PC-3 (cell line): ENCODE measurements at places on chromosomes 5 and 9. TPM values are rescaled to one million over a fixed set of nuclear protein-coding genes. Genes with fewer than 3 reads are reported as not detected.

The CD72 gene
- total RNA-seq, result 0.15 TPM in 1 of 2 replicates, not detected in the other

The PCDHAC2 gene
- 4.2 and 8.2 TPM in 2 replicates for total RNA-seq

The PCDHGB2 gene
- total RNA-seq, result 1.4 and 2.2 TPM in 2 replicates

The SLC4A9 gene
- total RNA-seq, result 0.29 TPM in 1 of 2 replicates, not detected in the other

The C5orf46 gene
- total RNA-seq, result 59.9 and 78.7 TPM in 2 replicates

The PTGDS gene
- total RNA-seq, result not detected in 2 replicates

The SV2C gene
- total RNA-seq, result not detected in 2 replicates

The PCDHGC5 gene
- total RNA-seq, result 0.40 and 0.46 TPM in 2 replicates

The SCGB3A1 gene
- not detected in 2 replicates for total RNA-seq

The GRM6 gene
- not detected in 2 replicates for total RNA-seq

DNA sequence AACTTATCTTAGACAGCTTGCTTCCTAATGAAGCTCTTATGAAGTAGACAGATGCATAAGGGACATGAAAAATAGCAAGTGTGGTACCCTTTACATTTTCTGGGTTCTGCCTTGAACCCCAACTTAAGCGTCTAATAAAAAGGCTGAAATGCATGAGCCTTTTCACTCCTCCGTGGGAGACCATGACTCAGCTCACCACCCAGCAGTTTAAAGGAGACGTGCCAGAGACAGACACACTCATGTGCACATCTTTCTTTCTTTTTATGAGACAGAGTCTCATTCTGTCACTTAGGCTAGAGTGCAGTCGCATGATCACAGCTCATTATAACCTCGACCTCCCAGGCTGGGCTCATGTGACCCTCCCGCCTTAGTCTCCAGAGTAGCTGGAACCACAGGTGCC, 22.3 kb downstream of the CTXN3 start:
- DNase-seq, result no peak

- no peak for DNase-seq
Observed at GRCh38 chr5:67416133-67416937, 219.7 kb upstream of the CD180 start.

DNA sequence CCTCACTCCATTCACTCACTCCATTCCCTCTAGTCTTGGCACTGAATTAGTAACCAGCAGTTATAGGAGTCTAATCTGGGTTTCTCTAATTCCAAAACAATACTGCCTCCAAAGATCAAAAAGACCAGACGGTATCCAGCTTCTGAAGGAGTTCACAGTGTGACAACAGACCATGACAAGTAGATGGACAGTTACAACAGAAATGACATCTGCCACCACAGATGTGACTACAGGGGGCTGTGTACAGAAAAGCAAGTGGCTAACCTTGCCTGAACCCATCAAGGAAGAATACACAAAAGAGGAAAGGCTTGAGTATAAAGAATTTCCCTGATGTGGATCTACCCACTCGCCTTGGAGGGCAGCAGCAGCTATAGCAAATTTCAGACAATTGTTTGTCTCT, 112.4 kb downstream of the ACTL7B start:
- DNase-seq, result no peak

- peak; percentile 23 for DNase-seq
Observed at GRCh38 chr5:129899454-129899853, 4.8 kb upstream of the CHSY3 start.

DNA sequence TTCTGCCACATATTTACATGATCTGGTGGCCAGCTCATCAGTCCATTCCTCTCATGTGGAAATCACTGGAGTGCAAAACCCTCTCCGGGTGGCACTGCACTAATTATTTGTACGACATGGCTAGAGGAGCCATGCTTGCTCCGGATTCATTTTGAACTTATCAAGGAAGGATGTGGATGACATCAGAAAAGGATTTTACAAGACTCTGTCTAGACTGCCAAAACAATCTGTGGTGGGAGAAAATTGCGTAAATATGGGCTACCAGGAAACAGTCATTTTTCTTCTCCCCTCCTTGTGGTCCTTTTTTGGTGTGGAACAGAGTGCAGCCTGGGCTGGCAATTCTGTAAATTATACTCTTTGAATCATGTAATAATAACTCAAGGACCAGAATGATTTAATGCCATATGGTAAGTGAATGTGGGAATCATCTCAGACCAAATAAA, 123.4 kb upstream of the IFNE start:
- peak; percentile 37 for DNase-seq

GRCh38 chr9:76602199-76602598, 143.2 kb downstream of the GCNT1 start:
- no peak for DNase-seq

- no peak for DNase-seq
Observed at GRCh38 chr5:144103611-144104485, 66.6 kb downstream of the YIPF5 start.

- DNase-seq, result peak; percentile 36
Observed at GRCh38 chr5:167626341-167627123, 664.9 kb upstream of the WWC1 start.

GRCh38 chr5:101306391-101307137, 403.5 kb upstream of the ST8SIA4 start:
- DNase-seq, result peak; percentile 70

GRCh38 chr9:109048822-109049221, 35.5 kb upstream of the CTNNAL1 start:
- DNase-seq, result no peak

DNA sequence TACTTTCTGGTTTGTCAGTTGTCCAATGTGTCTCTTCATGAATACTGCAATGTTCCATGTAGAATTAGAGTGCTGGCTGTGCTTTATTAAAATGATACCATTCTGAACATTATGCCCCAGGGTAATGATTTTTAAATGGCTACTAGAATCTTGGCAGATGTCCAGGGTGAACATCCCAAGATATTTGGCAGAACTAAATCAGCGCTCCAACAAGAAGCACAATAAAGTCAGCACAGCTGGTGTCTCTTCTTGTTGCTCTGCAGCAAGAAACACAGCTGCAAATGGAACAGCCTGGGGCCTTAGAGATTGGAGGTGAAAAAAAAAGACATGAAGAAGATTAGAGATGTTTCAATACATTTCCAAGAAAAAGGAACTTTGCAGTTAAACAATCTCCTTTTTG, 248.3 kb downstream of the CDH18 start:
- peak; percentile 25 for DNase-seq

- DNase-seq, result peak; percentile 68
Observed at GRCh38 chr9:136551401-136552116, 5.7 kb upstream of the NOTCH1 start.

DNA sequence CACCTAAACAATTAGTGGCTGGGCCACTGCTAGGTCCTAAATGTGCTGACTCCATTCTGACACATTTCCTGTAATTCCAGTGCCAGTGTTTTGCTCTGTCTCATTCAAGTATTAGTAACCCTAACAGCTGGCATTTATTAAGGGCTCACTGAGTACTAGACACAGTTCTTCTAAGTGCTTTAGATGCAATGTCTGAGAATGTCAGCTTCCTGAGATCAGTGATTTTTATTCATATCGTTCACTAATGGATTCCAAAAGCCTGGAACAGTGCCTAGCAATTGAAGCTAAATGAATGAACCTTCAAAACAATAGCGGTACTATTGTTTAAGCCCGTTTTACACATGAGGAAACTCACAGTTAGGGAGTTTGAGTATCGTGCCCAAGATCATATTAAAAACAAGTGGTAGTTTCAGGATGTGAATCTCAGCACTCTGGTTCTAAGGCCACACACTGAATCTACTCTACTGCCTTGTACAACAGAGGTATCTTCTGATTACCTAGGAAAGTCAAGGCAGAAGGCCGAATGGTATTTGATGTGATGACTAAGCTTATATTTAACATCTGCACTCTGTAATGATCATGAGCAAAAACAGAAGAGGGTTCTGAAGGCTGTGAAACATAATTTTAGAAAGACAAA, 304.0 kb downstream of the PJA2 start:
- peak; percentile 60 for DNase-seq

- DNase-seq, result no peak
Observed at GRCh38 chr5:98982880-98983279, 54.1 kb upstream of the CHD1 start.

GRCh38 chr5:38543074-38543473, 13.4 kb downstream of the LIFR start:
- DNase-seq, result no peak

- DNase-seq, result peak; percentile 56
Observed at GRCh38 chr5:17190799-17191391, 26.5 kb upstream of the BASP1 start.

DNA sequence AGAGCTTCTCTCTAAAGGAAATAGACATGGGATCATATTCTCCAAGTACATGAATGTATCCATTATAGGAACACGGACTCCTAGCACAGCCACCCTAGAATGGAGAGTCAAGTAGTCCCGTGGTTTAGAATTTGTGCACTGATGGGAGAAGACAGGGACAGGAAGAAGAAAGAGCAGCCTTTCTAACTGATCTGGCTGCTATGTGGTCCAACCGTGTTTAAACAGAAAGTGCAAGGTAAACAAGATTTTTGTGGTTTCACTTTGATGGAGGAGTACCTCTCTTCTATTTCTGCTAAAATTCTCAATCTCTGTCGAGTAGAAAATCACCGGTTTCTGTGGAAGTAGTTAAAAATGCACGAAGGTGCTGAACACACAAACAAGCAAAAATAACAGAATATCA, 171.3 kb downstream of the ST8SIA4 start:
- peak; percentile 17 for DNase-seq

DNA sequence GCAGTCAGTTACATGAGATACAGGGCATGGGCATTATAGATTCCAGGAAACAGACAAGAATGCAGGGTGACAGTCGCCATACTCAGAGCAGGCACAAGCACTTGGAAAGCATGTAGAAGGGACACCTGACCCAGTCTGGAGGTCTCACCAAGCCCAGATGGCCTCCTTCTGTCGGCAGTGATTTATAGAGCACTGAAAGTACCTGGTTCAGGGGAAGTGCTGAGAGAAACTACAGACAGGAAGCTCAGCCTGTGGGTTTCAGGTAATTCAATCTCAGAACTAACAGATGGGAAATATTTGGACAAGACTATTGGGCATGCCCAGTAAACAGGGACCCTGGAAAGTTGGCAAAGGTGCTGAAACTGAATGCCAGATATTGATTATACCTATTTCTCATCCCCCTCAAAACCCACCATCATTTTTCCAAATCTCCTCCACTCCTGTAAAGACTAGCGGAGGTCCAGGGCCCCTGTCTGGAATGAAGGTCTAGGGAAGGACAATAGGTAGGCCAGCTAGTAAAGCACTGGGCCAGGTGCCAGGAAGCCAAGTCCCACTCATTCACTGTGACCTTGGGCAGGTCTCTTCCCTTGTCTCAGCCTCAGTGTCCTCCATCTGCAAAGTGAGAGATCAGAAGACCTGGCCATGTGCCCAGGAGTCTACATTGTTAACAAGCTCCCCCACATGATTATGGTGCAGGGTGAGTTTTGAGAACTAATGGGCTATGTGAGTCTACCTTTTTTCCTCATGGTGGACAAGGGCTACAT, 26.9 kb downstream of the KLHL3 start:
- DNase-seq, result no peak

GRCh38 chr5:20536341-20536740, 548.3 kb upstream of the CDH18 start:
- DNase-seq, result no peak

GRCh38 chr9:28050046-28050445, 476.8 kb upstream of the C9orf72 start:
- no peak for DNase-seq

DNA sequence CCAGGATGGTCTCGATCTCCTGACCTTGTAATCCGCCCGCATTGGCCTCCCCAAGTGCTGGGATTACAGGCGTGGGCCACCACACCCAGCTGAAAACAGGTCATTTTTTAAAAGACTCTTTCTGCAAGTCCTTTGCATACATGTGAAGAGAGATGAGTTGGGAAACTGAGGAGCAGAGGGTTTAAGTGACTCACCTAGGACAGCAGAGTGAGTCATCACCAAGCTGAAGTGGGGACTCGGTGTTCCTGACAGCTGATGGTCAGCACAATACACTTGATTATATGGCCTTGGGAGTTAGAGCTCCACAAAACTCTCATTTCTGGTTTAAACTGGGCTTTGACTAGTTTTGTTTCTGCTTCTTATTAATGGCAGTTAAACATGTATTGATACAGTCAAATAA, 38.1 kb upstream of the SSBP2 start:
- peak; percentile 16 for DNase-seq

DNA sequence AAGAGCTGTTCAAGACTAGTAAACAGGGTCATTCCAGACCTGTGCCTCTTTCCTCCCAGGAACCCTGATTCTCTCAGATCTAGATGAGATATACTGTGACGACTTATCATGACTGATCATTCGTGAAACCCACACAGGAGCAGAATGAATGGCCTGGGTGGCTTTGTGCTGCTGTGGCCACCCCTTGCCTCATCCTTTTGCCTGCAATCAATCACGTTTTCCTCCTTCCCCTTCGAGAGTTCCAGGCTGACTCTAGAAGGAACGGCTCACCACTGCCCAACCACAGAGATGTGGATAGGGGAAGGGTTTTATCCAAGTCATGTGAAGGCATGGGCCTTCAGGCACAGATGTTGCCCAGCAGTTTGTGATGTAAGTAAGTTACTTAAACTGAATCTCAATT, 5.8 kb downstream of the ANXA6 start:
- no peak for DNase-seq

DNA sequence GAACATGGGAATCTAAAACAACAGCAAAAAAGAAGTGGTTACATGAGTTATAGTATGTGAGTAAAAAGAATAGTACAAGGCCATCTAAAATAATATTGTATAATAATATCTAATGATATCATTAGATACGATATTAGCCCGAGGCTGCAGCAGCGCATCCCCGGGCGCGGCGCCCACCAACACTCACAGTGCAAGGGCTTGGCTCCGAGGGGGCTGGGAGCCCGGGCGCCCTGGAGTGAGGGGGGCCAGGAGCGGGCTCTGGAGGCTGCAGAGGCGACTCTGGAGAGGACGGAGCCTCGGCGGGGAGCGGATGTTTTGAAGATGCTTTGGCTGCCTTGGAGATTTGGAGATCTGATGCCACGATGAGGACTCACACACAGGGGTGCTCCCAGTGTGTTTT, 68.1 kb upstream of the TMEM252 start:
- DNase-seq, result no peak

- no peak for DNase-seq
Observed at GRCh38 chr9:117636681-117637080, 67.5 kb upstream of the TLR4 start.
